ENCODE measurements at places on chromosomes 13 and 19.

GRCh38 chr13:79406597-79406908 lies 498 bp upstream of the RBM26 start:
- peaks cover 23% of the 10 kb centered on the region for H3K4me1 ChIP-seq
- H3K36me3 ChIP-seq, result no peaks in the 10 kb centered on the region
- no peaks in the 10 kb centered on the region for H3K27me3 ChIP-seq
- DNase-seq, result no peak
- H3K27ac ChIP-seq, result peak overlapping the region; percentile 98
- H3K4me3 ChIP-seq, result peak overlapping the region; percentile 86

- H3K4me1 ChIP-seq, result peaks cover 8% of the 10 kb centered on the region
- no peaks in the 10 kb centered on the region for H3K27me3 ChIP-seq
- no peak overlapping the region for H3K4me3 ChIP-seq
These were observed 11.3 kb downstream of the LCP1 start for GRCh38 chr13:46170687-46171086.

DNA sequence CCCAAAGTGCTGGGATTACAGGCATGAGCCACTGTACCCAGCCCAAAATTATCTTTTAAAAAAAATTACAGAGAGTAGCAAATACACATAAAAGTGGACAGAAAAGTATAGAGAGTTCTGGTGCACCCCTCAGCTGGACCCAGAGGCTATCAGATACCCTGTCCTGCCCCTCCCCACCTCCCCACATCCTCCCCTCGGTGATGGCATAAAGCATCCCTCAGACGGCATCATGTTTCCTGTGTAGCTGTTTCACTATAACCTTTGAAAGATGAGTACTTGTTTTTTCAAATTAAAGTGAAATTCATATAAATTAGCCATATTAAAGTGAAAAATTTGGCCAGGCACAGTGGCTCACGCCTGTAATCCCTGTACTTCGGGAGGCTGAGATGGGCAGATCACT lies 20.1 kb downstream of the SLC27A1 start:
- DNase-seq, result no peak
- no peaks in the 10 kb centered on the region for H3K27me3 ChIP-seq
- H3K36me3 ChIP-seq, result no peaks in the 10 kb centered on the region
- no peaks in the 10 kb centered on the region for H3K4me1 ChIP-seq

- H3K4me1 ChIP-seq, result no peaks in the 10 kb centered on the region
- peaks cover 4% of the 10 kb centered on the region for H3K36me3 ChIP-seq
- H3K27ac ChIP-seq, result no peak overlapping the region
- no peak overlapping the region for H3K4me3 ChIP-seq
- no peaks in the 10 kb centered on the region for H3K27me3 ChIP-seq
These were observed 100.2 kb upstream of the SIAH3 start for GRCh38 chr13:45951724-45952123.

DNA sequence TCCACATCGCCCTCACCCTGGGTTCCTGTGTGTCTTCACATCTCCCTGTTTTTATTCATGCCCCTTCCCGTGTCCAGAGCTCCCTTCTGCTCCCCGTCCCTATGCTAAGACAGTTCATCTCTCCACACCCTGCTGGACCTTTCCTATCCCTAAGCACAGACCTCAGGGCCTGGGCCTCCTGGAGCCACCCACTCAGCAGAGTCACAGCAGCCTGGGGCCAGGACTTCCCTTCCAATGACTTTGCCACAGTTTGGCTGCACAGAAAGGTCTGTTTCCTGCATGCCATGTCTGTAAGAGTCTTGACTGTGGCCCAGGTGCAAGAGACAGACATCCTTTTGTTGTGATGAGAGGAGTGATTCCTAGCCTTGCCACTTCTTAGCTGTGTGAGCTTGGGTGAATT lies 470.7 kb downstream of the TSHZ3 start:
- DNase-seq, result no peak
- no peak overlapping the region for H3K27ac ChIP-seq
- no peaks in the 10 kb centered on the region for H3K4me1 ChIP-seq
- H3K27me3 ChIP-seq, result no peaks in the 10 kb centered on the region
- H3K4me3 ChIP-seq, result no peak overlapping the region
- H3K36me3 ChIP-seq, result no peaks in the 10 kb centered on the region

DNA sequence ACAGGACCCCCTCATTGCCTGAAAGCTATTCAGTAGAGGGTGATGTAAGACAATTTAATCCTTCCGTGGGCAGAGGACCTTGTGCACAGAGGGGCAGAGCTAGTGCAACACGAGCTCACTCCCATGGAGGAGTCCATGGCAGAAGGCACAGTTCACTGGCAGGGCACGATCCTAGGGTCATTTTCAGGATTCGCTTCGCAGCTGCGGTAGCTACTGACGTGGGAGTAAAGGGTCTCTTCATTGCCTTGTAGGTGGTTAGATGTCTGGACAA lies 207.8 kb downstream of the FOXO1 start:
- no peak overlapping the region for H3K4me3 ChIP-seq
- H3K36me3 ChIP-seq, result no peaks in the 10 kb centered on the region
- H3K4me1 ChIP-seq, result no peaks in the 10 kb centered on the region
- DNase-seq, result no peak
- H3K27me3 ChIP-seq, result no peaks in the 10 kb centered on the region
- no peak overlapping the region for H3K27ac ChIP-seq

DNA sequence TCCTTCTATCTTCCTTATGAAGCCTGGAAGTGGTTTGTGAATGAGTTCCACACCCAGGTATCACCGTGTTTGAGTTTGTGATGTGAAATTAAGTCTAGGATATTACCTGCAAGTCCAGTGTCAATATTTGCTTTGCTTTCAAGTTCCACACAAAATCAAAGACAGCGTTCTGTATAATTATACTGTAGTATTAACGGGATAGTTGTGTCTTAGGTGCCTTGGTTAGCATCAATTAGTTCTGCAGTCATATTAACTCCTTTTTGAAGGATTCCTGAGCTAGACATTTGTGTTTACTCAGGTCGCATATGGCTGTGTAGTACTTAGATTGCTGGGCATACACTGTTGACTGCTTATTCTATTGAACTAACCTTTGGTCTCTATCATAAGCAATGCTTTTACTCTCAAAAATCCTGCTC lies 54.4 kb downstream of the ERCC5 start:
- no peak overlapping the region for H3K27ac ChIP-seq
- no peak for DNase-seq
- no peaks in the 10 kb centered on the region for H3K4me1 ChIP-seq
- H3K4me3 ChIP-seq, result no peak overlapping the region

GRCh38 chr19:30169196-30169900 lies 202.8 kb upstream of the ZNF536 start:
- no peak overlapping the region for H3K27ac ChIP-seq
- H3K4me1 ChIP-seq, result no peaks in the 10 kb centered on the region
- no peaks in the 10 kb centered on the region for H3K27me3 ChIP-seq
- no peaks in the 10 kb centered on the region for H3K36me3 ChIP-seq
- DNase-seq, result no peak

GRCh38 chr19:29683009-29683408 lies 17.7 kb downstream of the PLEKHF1 start:
- H3K27me3 ChIP-seq, result no peaks in the 10 kb centered on the region
- no peak overlapping the region for H3K4me3 ChIP-seq
- H3K4me1 ChIP-seq, result peaks cover 30% of the 10 kb centered on the region
- peak; percentile 51 for DNase-seq
- H3K27ac ChIP-seq, result no peak overlapping the region
